ENCODE measurements at places on chromosomes 13 and 19. TPM values are rescaled to one million over a fixed set of nuclear protein-coding genes. Genes with fewer than 3 reads are reported as not detected.
A peak's percentile ranks its signal among the peaks of the same experiment; 100 is the strongest.

DNA sequence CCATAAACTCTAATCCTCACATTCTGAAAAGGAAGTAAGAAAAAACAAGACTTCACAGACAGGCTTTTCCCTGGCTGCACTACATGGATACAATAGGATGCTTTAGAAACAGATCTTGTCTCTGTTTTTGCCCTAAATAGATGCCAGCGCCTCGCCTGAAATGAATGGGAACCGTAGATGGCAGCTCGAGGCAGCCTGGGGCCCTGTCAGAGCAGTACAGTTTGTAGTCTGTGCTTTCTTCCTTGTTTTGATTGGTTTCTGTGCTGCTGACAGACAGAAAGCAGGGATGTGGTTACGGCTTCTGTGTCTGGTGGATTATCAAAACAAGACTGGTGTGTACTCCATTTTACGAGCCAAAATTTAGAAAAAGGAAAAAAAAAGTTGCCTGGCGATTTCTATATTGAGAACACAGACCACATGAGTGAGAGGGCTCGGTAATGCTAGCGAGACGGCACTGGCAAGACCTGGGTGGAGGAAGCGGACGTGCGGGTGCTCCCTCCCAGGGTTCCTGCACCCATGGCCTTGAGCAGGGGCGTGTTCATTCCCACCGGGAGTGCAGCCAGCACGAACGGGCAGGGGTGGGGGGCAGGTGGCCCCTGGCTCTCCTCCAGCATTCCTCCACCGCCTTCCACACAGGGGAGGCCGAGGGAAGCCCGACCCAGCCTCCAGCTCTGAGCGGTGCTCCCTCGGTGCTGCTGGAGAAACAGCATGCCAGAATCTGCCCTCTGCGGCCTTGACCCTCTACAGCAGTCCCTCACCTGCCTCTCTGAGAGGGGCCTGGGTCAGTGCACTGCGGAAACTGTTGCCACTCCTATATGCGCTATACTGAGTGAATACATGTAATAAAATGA lies 37.6 kb upstream of the C1QTNF9 start:
- H3K4me1 ChIP-seq: peaks cover 43% of the 10 kb centered on the region
- peak overlapping the region; percentile 83 for H3K4me3 ChIP-seq
- no peaks in the 10 kb centered on the region for H3K27me3 ChIP-seq
- peak overlapping the region; percentile 52 for H3K27ac ChIP-seq
- DNase-seq: peak; percentile 27

DNA sequence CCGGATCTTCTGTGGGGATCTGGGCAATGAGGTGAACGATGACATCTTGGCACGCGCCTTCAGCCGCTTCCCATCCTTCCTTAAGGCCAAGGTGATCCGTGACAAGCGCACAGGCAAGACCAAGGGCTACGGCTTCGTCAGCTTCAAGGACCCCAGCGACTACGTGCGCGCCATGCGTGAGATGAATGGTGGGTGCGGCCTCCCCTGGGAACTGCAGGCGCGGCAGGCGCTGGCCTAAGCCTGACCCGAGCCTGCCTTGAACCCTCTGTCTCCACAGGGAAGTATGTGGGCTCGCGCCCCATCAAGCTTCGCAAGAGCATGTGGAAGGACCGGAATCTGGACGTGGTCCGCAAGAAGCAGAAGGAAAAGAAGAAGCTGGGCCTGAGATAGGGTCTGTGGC lies 4.4 kb upstream of the ETV2 start:
- DNase-seq: no peak
- peaks cover 4% of the 10 kb centered on the region for H3K36me3 ChIP-seq
- peaks cover 2% of the 10 kb centered on the region for H3K27me3 ChIP-seq
- H3K27ac ChIP-seq: no peak overlapping the region

DNA sequence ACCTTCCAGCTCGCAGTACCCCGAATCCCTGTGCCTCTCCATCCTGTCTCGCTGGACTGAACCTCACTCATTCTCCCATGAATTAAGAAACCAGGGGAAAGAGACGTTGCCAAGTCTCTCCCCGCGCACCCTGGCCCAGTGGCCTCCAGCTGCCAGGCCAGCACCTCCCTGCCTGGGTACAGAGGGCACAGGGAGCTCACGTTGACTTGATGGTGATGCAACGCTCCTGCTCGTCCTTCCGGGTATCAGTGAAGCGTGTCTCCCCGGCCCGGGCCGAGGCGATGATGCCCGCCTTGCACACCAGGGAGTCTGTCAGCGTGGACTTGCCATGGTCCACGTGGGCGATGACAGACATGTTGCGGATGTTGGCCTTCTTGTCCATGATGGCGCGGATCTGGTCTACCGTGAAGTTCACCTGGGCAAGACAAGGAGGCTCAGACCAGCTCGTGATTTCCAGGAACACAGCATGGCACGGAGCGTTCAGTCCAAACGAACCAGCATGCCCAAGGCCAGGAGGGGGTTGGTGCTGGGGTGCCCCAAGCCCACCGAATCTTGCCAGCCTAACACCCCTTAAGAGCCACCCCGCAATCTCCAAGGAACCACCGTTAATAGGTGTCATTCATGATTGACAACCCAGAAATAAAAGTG lies 1.2 kb downstream of the EEF2 start:
- H3K4me3 ChIP-seq: peak overlapping the region; percentile 99
- H3K4me1 ChIP-seq: peaks cover 46% of the 10 kb centered on the region
- H3K27me3 ChIP-seq: peaks cover 37% of the 10 kb centered on the region

GRCh38 chr13:40341501-40341900 lies 324.9 kb downstream of the FOXO1 start:
- H3K4me1 ChIP-seq: peaks cover 85% of the 10 kb centered on the region
- DNase-seq: no peak
- peak overlapping the region; percentile 63 for H3K27ac ChIP-seq

DNA sequence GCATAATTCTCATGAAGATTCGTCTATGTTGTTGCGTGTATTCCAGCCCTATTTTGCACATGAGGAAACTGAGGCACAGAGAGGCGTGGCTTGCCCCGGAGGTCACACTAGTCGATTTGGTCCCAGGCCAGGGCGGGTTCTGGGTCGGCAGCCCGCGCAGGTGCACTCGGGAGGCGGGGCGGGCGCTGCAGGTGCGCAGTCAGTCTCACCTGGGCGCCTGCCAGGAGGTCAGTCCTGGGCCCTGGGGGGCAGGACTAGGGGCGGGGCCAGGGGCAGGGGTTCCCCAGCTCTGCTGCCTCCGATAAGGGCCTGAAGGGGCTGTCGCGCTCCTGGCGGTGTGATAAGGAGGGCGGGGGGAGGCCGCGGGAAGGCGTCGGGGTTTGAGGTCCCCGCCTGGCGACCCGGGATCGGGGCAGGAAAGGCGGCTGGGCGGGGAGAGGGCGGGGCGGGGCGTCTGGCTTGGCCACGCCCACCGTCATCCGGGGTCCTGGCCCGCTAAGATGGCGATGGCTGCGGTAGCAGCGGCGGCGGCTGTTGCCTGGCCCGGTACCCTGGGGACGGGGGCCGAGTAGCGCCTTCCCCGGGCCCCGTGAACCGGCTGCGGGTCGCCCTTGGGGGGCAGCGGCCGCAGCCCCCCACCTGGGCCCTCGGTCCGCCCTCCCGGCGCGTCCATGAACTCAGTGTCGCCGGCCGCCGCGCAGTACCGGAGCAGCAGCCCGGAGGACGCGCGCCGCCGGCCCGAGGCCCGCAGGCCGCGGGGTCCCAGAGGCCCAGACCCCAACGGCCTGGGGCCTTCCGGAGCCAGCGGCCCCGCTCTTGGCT lies at the start of gene ATG4D:
ATG4D (plus strand) TSS at position 485 of the 822 bp plus-strand sequence; CDS start at position 672, 187 bp downstream.
- H3K36me3 ChIP-seq: no peaks in the 10 kb centered on the region
- peaks cover 7% of the 10 kb centered on the region for H3K27me3 ChIP-seq
- peak; percentile 75 for DNase-seq
- H3K27ac ChIP-seq: peak within 1 kb of the TSS; percentile 72
- H3K4me1 ChIP-seq: peaks cover 10% of the 10 kb centered on the region

DNA sequence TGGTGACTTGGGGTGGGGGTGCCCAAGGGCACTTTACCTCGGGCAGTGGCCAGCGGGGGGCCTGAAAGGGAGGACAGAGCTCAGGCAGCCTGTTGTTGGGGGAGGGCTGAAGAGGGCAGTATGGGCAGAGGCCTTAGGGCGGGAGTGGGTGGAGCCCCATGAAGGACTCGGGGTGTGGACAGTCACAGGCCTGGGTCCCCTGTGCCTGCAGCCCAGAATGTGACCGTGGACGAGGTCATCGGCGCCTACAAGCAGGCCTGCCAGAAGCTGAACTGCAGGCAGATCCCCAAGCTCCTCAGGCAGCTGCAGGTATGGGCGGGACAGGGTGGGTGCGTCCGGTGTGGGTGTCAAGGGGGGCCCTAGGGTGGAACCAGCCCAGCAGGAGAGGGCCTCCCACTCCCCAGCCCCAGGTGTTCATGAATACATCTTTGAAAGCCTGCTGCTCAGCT lies 22.5 kb downstream of the NKPD1 start:
- peaks cover 28% of the 10 kb centered on the region for H3K4me1 ChIP-seq
- DNase-seq: no peak
- H3K4me3 ChIP-seq: no peak overlapping the region
- no peaks in the 10 kb centered on the region for H3K27me3 ChIP-seq
- peak overlapping the region; percentile 75 for H3K27ac ChIP-seq

DNA sequence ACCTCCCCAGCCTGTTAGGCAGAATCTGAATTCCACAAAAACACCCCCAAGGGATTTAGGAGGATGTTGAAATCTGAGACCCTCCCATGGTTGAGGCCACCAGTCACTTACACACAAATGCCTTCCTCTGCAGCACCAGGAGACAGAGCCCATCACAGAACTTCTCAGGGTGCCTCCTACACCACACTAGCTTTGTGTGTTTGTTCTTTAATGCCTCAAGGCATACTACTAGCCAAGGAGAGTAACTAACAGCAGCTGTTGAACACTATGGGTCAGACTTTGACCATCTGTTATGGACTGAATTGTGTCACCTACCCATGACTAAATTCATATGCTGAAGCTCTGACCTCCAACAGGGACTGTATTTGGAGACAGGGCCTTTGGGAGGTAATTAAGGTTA lies 9.5 kb upstream of the MED26 start:
- H3K4me1 ChIP-seq: no peaks in the 10 kb centered on the region
- H3K4me3 ChIP-seq: no peak overlapping the region
- peaks cover 7% of the 10 kb centered on the region for H3K36me3 ChIP-seq

Gene FAM216B
- not detected for total RNA-seq

GRCh38 chr13:23254506-23254905 lies 73.7 kb downstream of the SGCG start:
- peaks cover 3% of the 10 kb centered on the region for H3K36me3 ChIP-seq
- H3K4me1 ChIP-seq: peaks cover 3% of the 10 kb centered on the region
- no peak for DNase-seq

GRCh38 chr13:84896128-84896527 lies 903.1 kb downstream of the SLITRK6 start:
- no peak overlapping the region for H3K27ac ChIP-seq
- no peak overlapping the region for H3K4me3 ChIP-seq
- no peaks in the 10 kb centered on the region for H3K4me1 ChIP-seq
- H3K27me3 ChIP-seq: no peaks in the 10 kb centered on the region
- H3K36me3 ChIP-seq: peaks cover 3% of the 10 kb centered on the region

DNA sequence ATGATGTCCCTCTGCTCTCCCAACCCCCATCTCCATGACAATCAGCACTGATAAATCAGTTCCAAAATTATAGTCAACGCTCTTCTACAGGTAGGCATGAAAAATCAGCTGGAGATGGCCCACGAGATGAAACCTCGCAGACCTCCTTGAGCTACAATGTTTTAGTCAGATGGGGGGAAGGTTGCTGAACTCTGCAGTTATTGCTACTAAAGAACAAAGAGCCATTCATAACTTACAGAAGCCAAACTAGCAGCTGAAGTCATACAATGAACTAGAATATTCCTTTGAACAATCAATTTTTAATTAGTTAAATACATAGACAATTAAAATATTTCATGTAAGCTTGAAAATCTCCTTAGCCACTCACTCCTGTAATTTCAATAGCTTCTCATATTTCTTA lies 179.2 kb downstream of the NHLRC3 start:
- no peak for DNase-seq
- no peak overlapping the region for H3K4me3 ChIP-seq
- no peaks in the 10 kb centered on the region for H3K27me3 ChIP-seq
- H3K4me1 ChIP-seq: peaks cover 11% of the 10 kb centered on the region
- peaks cover 11% of the 10 kb centered on the region for H3K36me3 ChIP-seq
- H3K27ac ChIP-seq: no peak overlapping the region

GRCh38 chr19:6047741-6048251 lies 62.5 kb downstream of the RFX2 start:
- H3K4me3 ChIP-seq: no peak overlapping the region
- no peak overlapping the region for H3K27ac ChIP-seq
- H3K36me3 ChIP-seq: peaks cover 4% of the 10 kb centered on the region

DNA sequence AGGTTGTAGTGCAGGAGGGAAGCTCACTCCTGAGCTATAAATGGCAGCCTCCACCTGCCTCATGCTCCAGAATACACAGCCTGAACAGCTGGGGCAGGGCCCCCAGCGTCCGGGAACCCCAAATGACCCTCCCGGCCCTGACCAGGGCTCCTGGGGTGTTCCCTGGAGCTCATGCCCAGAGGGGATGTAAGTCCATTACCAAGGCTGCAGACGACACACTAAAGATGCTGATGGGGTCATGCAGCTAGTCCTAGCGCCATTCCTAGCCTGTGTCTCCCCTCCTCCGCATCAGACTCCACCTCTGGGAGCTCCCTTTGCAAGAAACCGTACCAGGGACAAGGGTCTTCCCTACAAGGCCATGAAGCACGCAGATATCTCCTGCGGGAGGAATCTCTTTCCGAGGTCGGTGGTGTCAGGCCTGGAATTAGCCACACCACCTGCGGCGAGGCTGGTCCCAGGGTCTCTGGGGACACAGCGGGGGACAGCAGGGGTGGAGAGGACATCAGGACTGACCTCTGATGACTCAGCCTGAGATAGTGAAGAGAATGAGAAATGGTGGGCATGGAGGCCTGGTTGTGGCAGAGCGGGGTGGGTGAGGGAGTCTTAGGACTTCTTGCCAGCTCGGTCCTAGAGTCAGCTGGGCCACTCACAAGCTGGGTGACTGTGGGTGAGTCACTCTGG lies 11.9 kb upstream of the TPM4 start:
- no peak for DNase-seq
- H3K4me3 ChIP-seq: no peak overlapping the region
- H3K27ac ChIP-seq: peak overlapping the region; percentile 69
- no peaks in the 10 kb centered on the region for H3K36me3 ChIP-seq

DNA sequence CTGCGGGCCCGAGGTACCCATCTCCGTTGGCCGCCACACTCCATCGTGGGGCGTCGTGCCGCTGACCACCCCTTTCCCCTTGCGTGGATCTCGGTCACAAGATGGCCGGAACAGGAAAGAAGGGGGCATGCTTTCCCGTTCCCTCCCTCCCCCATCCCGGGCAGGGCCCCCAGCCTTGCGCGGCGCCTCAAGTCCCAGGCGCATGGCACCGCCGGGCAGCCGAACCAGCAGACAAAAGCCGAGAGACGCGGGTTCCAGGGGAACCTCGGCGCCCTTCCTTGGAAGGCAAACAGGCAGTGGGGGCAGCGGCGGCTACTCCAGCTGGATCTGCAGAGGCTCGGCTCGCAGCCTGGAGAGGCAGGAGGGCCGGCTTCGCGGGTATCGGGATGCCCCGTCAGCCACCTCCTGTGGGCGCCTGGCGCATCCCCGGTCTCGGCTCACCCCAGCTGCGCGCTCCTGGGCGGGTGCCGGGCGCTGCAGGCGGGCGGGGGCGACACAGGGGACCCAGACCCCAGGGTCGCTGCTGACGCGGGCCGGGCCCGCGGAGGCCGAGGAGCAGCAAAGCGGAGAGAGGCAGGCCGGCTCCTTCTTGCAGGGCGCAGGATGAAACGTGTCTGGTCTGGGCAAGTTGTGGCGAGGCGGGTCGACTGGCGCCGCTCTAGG lies 439 bp downstream of the DZIP1 start:
- DNase-seq: peak; percentile 47
- H3K4me1 ChIP-seq: peaks cover 31% of the 10 kb centered on the region
- H3K27ac ChIP-seq: peak overlapping the region; percentile 57
- H3K27me3 ChIP-seq: no peaks in the 10 kb centered on the region

Gene PPM1N
- total RNA-seq: not detected

- H3K4me1 ChIP-seq: peaks cover 9% of the 10 kb centered on the region
- H3K27me3 ChIP-seq: peaks cover 73% of the 10 kb centered on the region
- no peak for DNase-seq
- peak overlapping the region; percentile 61 for H3K4me3 ChIP-seq
- H3K36me3 ChIP-seq: peaks cover 18% of the 10 kb centered on the region
- H3K27ac ChIP-seq: no peak overlapping the region
Observed at GRCh38 chr19:46648060-46648960, 12.3 kb upstream of the GNG8 start.
